ENCODE measurements at places on chromosomes 12 and 14.
A peak's percentile ranks its signal among the peaks of the same experiment; 100 is the strongest.

- DNase-seq, result no peak
Measured at GRCh38 chr12:62787023-62787422, 147.9 kb downstream of the PPM1H start.

DNA sequence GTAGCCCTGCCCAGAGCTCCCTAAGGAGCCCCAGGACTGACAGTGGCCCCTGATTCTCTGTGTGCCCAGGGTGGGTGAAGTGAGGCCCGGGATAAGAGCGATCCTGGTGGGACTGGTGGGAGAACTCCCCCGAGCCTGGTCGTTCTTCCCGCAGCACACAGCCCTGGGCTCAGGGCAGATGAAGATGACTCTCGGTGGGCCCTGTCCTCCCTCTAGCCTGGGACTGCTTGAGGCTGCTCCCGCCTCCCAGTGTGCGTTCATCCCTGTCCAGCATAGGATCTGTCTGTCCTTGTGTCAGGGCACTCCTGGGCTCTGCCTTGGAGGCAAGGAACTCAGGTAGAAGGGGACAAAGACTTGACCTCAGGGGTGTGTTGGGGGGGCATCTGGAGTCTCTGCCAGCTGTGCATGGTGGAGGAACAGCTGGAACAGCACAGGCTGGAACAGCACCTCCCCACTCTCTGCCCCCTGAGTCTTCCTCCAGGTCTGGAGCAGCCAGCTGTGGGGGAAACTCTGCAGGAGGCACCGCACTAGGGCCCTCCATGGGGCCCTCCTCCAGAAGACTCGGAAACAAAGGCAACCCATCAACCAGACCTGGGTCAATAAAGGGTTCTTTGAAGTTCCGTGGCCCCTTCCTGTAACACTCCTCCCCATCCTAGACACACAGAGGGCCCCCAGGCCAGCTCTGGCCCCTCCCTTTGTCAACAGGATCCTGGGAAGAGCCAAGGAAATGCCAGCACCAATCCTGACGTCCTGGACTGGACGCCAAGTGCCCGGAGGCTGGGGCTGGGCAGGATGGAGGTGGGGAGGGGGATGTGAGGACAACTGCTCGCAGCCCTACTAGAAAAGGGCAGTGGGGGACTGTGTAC lies 15.9 kb downstream of the FAIM2 start:
- DNase-seq, result no peak

DNA sequence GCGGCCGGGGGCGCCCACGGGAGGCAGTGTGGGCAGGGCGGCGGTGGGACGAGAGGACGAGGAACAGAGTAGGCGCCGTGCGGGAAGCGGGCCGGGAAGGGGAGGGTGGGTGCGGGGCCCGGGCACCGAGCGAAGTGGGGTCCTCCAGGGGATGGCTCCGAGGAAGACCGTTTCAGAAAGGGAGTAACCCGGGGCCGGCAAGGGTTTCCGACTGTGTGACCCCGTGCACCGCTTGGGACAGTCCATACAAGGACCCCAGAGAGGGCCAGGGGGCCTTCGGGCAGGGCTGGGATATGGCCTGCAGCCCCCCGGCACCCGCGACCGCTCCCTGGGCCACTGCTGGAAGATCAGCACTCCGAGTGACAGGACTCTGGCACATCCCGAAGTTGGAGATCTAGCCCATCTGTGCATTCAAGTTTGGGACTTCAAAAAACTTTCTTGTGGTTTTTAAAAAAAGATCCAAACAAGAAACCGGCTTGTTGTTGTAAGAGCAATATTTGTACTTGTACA lies 448 bp downstream of the TSPAN9 start:
- DNase-seq, result peak; percentile 14

DNA sequence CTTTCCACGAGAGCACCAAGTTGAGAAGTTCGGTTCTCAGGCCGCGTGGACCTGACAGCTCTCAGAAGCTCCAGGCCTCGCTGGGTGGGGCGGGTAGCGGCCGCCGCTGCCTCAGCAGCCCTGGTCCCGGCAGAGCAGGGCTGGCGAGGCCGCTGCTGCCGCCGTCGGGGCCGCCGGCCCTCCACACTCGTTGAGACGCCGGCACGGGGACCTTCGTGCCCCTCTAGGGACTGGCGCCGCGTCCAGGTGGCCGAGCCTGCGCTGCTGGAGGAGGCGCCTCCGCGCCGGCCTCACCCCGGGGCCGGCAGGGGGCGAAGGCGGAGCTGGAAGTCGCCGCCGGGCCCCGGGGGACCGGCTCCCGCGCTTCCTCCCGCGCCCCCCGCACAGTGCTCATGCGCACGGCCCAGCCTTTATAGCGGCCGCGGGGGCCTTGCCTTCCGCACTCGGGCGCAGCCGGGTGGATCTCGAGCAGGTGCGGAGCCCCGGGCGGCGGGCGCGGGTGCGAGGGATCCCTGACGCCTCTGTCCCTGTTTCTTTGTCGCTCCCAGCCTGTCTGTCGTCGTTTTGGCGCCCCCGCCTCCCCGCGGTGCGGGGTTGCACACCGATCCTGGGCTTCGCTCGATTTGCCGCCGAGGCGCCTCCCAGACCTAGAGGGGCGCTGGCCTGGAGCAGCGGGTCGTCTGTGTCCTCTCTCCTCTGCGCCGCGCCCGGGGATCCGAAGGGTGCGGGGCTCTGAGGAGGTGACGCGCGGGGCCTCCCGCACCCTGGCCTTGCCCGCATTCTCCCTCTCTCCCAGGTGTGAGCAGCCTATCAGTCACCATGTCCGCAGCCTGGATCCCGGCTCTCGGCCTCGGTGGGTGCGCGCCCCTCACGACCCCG lies at the start of gene COCH:
TSS of gene COCH (plus strand) at position 440 of the 879 bp plus-strand sequence. CDS start at position 820, 380 bp downstream.
- DNase-seq, result no peak

- no peak for DNase-seq
Measured at GRCh38 chr12:28698553-28698952, 450.5 kb upstream of the FAR2 start.

DNA sequence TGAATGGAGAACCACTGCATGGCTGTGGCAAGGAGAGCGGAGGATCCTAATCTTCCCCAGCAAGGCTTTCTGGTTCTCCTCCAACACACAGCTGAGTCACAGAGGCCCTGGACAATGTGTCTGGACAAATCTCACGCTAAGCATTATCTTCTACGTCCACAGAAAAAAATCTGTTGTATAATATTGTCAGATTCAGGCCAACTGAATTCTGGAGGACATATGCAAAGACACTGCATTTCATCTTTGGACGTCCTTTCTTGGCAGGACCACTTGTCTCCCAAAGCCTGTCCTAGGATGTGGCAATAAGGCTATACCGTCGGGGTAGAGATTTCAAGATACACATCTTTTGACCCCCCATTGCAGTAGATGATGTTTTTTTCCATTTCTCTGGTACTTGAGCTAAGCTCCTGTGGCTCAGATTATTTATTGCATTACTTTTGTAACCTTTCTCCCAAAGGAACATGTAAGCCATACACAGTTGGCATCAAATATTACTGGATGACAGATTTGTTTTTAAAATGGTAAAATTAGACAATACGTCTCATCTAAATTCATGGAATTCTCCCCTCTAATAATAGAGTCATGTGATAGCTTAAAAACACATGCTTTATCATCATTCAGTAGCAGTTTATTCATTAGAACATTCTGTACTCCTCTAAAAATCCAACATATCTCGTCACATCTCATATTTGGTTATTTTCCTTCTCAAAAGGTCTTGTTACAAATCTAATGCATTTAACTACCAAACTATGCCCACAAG lies 19.4 kb downstream of the LMO3 start:
- no peak for DNase-seq

DNA sequence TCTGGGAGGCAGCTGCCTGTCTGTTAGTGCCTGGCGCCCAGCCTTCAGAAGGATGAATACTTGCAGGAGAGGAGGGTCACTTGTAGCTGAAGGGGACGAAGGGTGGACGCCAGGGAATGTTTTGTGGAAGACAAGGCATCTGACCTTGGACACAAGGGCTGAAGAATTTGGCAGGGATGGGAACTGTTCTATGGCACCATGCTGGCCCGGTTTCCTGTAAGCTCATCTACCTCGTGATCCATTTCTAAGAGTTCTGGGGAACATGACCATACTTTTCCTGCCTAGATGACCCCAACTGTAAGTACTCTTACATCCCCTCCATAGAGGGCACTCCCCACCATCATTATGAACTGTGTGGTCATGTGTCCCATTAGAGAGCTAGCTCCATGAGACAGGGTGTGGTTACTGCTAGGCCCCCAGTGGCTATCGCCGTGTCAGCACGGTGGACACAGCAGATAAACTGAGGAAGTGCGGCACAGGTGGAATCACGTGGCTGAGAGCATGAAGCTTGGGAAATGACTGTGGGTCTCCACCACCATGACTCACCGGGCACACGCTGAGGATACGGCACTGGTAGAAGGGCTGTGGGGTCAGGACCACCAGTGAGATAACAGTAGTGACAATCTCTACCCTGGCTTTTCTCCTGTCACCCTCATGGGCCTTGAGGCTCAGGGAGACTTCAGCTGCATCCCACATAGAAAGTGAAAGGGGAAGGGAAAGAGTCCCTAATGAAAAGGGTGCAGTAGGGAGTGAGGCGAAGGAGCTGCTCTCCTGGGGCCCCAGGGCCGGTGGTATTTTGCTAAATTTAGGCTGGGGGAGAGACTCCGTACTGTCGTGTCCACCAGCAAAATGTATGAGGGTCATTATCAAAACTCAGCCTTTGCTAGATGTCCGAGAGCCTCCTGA lies 252.6 kb downstream of the FOXN3 start:
- no peak for DNase-seq

GRCh38 chr12:116261525-116262100 lies 15.9 kb downstream of the MED13L start:
- no peak for DNase-seq

GRCh38 chr12:64889434-64890216 lies 65.2 kb downstream of the TBC1D30 start:
- DNase-seq, result no peak

DNA sequence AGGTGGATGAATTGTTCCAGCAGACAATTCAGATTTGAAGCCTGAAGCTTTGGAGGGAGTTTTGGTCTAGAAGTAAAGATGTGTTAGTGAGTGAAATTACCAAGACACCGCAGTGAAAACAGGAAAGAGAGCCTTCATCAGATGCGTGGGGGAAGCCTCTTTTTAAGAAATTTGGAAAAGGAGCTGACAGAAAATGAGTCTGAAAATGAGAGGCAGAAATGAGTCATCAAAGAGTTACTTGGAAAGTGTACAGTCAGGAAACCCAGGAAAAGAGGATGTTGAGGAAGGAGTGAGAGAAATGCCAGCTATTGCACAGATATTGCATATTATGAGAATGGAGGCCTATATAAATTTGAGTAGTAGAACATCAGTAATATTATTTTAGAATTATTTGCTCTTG lies 520.7 kb downstream of the NRXN3 start:
- no peak for DNase-seq

GRCh38 chr14:99603471-99604277 lies at the start of gene CCDC85C:
TSS of gene CCDC85C (minus strand) at chr14:99604207. CDS start at chr14:99603959, 248 bp downstream.
- DNase-seq, result peak; percentile 43

GRCh38 chr12:120110550-120111501 lies 5.7 kb downstream of the RAB35 start:
- no peak for DNase-seq

DNA sequence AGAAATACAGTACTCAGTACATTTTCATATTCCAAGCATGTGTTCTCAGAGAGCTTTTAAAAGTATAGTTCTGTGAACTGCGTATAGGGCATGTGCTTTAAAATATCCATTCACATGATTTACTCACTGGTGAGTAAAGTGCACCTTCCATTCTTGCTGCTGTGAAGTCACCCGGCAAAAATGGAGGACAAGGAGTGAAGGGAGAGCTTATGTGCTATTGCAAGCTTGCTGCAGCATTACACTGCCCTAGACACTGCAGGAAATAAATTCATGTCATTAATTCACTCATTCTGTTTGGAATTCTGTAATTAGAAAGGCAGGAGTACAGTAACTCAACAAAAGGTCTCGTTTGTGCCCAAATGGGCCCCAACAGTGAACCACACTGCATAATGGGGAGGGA lies 347.8 kb downstream of the PRKD1 start:
- DNase-seq, result no peak

- DNase-seq, result no peak
Measured at GRCh38 chr12:126487431-126487980, 1422.3 kb downstream of the AACS start.

GRCh38 chr12:106128585-106129328 lies 10.0 kb downstream of the NUAK1 start:
- no peak for DNase-seq
